ENCODE measurements at places on chromosomes 5 and 9. TPM values are rescaled to one million over a fixed set of nuclear protein-coding genes. Genes with fewer than 3 reads are reported as not detected.

The FBLL1 gene
- total RNA-seq, result not detected

The ARL14EPL gene
- 0.44 TPM for total RNA-seq

The NMUR2 gene
- total RNA-seq, result not detected

The ADGRV1 gene
- total RNA-seq, result 0.50 TPM

- no peak for DNase-seq
These were observed 13.8 kb upstream of the ABLIM3 start for GRCh38 chr5:149127394-149127955.

DNA sequence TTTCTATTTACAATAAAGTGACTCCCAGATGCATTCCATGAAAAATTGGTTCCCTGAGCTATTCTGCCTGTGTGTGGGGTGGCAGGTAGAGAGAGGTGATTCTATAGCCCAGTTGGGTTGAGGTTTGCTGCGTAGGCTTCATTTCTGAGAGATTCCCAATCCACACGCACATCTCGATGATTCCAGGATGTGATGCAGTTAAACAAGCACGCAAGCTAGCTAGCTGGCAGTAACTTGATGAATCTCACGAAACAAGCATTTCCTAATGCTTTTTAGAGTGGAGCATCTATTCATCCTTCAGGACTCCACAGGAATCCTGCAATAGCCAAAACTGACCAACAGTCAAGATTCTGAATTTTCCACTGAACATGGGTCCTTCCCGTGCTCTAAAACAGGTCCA, 43.8 kb upstream of the CER1 start:
- DNase-seq, result no peak

GRCh38 chr5:92930057-92930456, 651.0 kb downstream of the NR2F1-AS1 start:
- DNase-seq, result no peak

DNA sequence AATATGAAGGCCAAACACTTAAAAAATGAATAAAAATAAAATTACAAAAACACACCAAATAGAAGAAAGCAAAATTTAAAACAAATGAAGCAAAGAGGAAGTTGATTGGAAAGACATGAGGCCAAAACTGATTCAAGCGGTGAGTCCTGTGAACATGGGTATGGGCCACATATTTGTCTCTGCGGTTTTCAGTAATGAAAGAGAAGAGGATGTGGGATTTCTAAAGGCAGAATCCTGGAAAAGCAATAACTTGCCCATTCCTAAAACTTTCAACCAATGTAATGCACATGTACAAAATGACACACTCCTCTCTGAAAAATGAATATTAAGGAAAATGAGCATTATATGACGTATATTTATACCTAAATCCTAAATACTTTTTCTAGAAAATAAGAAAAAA, 263.7 kb downstream of the SEMA5A start:
- no peak for DNase-seq

GRCh38 chr5:132008163-132008473, 3.3 kb downstream of the ACSL6 start:
- DNase-seq, result no peak

GRCh38 chr5:110264661-110265060, 461.8 kb downstream of the TMEM232 start:
- no peak for DNase-seq

- DNase-seq, result no peak
These were observed 223.3 kb downstream of the EBF1 start for GRCh38 chr5:158876263-158876942.

Measured in CD8-positive, alpha-beta T cell (primary cell).